Esophagus squamous epithelium (tissue), 5 donors: ENCODE measurements at places on chromosomes 4 and X. TPM values are rescaled to one million over a fixed set of nuclear protein-coding genes. Genes with fewer than 3 reads are reported as not detected.

- no peaks in the 10 kb centered on the region for H3K36me3 ChIP-seq
- H3K4me3 ChIP-seq: no peak overlapping the region
- DNase-seq: no peak
- no peaks in the 10 kb centered on the region for H3K27me3 ChIP-seq
- H3K27ac ChIP-seq: no peak overlapping the region
- peaks cover 3% of the 10 kb centered on the region for H3K4me1 ChIP-seq
Measured at GRCh38 chrX:107571296-107571998, 56.9 kb upstream of the PRPS1 start.

DNA sequence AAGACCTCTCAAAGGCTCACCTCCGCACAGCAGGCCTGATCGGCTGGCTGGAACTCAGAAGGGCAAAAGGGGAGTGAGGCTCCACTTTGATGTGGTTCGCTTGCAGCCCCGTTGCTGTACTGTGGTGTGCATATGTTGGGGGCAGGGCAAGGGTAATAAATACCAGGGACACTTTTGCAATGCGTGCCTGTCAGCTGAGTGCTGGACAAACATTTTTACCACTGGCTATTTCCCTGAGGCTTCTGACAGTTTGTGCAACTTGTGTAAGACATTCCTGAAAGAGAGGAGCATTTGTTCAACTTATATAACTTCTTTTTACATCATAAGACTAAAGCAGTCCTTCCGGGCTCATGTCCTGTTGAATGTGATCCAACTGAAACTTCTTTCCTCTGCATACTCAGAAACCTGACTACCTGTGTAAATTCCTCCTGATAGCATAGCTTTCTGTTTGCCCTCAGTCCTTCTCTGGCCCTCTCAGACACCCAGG is 82.3 kb downstream of the SPRY1 start:
- H3K4me1 ChIP-seq: no peaks in the 10 kb centered on the region
- H3K27ac ChIP-seq: no peak overlapping the region
- H3K36me3 ChIP-seq: no peaks in the 10 kb centered on the region
- no peak overlapping the region for H3K4me3 ChIP-seq

DNA sequence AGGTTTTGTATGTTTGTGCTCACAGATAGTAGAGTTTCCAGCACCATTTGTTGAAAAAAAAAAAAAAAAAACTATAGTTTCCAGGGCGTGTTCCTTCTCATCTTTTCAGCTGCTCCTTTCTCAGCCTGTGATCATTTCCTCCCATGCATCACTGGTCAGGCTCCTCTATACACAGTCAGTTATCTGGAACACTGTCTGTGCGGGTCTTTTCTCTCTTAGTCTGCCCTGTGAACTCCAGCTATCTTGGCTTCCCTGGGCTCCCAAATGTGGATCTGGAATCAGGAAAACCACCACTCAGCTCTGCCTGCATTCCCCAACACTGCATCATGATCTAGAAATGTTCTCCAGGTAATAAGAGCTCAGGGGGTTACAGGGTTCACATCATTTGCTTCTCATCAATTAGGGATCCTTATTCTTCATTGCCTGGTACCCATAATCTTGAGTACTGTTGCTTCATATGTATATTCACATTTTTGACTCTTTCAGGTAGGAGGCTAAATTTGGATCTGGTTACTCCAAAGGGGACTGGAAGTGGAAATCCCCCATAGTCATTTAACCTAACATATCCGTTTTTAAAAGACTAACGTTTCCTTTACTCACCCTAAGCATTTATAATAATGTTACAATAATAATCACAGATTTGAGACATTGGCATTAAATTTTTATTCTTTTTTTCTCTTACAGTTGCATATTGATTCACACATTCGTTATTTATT is 221.8 kb upstream of the KLF3 start:
- H3K36me3 ChIP-seq: no peaks in the 10 kb centered on the region
- no peak for DNase-seq
- no peaks in the 10 kb centered on the region for H3K27me3 ChIP-seq
- H3K4me1 ChIP-seq: no peaks in the 10 kb centered on the region
- no peak overlapping the region for H3K27ac ChIP-seq

DNA sequence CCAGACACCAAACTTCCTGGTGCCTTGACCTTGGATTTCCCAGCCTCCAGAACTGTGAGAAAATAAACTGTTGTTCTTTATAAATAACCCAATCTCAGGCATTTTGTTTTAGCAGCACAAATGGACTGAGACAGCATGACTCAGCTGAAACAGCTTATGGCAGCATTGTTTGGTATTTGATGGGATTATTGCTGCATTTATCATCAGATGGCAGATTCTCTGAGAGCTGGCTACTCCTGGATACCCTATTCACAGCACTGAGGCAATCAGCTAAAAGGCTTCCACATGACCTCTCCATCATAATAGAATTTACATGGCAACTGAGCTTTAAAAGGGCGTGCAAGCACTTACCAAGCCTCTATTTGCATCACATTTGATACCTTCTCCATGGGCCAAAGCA is 623.1 kb upstream of the CPEB2 start:
- no peaks in the 10 kb centered on the region for H3K4me1 ChIP-seq
- H3K27me3 ChIP-seq: no peaks in the 10 kb centered on the region
- H3K4me3 ChIP-seq: no peak overlapping the region
- DNase-seq: no peak

GRCh38 chr4:147060151-147060931 is 114.7 kb upstream of the TTC29 start:
- no peak overlapping the region for H3K27ac ChIP-seq
- no peaks in the 10 kb centered on the region for H3K36me3 ChIP-seq
- no peak for DNase-seq
- H3K27me3 ChIP-seq: no peaks in the 10 kb centered on the region
- no peak overlapping the region for H3K4me3 ChIP-seq

ABCG2 gene
- total RNA-seq: 7.1 TPM

RNF175 gene
- total RNA-seq: not detected

CYTL1 gene
- not detected for total RNA-seq
